ENCODE measurements at places on chromosomes 6 and 20.
A peak's percentile ranks its signal among the peaks of the same experiment; 100 is the strongest.

DNA sequence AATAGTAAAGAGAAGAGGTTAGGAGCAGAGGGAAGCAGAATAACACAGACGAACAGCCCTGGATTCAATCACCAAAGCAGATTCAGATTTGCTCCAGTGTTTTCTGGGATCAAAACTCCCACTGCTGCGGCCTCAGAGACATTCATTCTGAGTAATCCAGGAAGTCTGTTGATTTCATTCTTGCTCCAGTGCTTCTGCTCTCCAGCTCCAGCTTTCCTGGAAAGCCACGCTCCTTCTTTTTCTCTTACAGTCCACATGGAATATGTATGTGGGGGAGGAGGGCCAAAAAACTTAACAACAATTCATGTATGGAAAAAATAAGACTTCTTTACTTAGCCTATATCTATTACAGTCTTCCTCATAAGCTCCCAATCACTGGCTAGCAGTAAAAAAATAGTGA, 26.4 kb upstream of the UST start:
- DNase-seq: no peak

GRCh38 chr6:144548536-144548935, 263.4 kb downstream of the UTRN start:
- DNase-seq: no peak

DNA sequence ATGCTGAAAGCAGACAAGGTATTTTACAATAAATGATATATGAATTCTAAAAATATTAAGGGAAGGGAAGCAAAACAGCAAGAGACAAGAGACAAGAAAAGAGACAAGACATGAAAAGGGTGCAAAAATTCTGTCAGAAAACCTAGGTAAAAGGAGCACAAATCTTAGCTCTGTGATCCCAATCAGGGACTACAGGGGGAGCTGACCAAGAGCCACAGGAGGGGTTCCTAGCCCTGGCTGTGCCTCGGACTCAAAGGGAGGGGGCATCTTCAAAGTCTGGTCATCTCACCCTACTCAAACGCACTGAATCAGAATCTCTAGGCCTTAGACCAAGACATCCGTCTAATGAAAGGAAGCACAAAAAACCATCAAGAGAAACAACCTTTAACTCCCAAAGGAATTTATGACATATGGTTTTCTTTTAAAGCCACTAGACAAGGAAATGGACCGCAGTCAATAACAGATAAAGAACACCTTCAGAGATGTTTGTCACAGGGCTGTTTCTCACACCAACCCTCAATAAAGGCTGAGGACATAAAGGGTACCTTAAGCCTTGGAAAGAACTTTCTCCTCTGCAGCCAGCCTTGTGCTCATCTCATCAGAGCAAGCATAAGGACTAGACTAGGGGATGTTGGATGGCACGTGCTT, 130.4 kb upstream of the CDYL start:
- DNase-seq: no peak

DNA sequence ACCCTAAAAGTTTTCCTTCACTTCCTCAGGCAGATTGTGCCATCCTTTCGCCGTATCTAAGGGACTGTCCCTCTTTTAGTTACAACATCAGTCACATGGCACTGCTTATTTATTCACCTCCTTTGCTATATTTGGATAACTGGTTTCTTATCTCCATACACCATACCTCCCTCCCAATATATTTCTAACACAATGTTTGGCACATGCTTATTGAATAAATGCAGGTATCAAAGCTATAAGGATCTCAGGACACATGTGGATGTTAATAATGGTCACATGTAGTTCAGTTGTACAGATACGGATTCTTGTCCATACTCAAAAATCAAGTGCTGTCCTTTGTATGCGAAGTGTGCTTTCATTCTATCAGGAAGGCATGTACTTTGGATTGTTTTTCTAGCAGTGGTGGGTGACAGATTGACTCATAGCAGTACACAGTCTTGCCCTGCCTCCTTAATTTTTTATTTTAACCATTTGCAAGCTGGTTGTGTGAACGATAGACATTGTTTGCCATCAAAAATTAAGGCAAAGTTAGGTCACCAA, 407.1 kb upstream of the RUNX2 start:
- DNase-seq: no peak

DNA sequence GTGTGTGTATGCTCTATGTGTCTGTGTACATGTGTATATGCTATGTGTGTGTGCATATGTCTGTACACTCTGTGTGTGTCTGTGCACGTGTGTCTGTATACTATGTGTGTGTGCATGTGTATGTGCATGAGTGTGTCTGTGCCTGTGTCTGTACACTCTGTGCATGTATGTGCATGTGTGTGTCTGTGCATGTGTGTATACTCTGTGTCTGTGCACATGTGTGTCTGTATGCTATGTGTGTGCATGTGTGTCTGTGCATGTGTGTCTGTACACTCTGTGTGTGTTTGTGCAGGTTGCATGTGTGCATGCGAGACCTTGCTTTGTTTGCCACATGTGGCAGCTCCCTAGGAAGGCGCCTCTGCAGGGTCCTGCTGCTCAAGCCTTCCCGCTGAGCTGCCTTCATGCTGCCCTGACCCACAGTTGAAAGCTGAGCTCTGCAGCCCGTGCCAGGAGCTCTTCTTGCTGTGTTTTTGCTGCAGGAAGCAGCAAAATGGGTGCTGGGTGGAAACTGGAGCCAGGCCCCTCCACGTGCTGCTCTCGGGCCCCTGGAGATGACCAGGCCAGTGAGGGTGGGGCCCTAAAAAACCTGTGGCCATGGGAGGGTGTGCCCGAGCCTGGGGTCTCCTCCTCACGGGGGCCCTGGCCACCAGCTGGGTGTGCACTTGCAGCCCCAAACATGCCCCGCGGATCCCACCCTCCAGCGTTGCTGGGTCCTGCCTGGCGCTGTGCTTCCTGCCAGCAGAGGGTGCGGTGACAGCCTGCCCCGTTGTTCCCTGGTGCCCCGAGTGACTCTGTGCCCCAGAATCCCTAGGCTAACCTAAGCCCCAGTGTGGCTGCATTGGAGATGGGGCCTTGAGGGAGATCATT, 109.1 kb downstream of the DACT2 start:
- DNase-seq: no peak

DNA sequence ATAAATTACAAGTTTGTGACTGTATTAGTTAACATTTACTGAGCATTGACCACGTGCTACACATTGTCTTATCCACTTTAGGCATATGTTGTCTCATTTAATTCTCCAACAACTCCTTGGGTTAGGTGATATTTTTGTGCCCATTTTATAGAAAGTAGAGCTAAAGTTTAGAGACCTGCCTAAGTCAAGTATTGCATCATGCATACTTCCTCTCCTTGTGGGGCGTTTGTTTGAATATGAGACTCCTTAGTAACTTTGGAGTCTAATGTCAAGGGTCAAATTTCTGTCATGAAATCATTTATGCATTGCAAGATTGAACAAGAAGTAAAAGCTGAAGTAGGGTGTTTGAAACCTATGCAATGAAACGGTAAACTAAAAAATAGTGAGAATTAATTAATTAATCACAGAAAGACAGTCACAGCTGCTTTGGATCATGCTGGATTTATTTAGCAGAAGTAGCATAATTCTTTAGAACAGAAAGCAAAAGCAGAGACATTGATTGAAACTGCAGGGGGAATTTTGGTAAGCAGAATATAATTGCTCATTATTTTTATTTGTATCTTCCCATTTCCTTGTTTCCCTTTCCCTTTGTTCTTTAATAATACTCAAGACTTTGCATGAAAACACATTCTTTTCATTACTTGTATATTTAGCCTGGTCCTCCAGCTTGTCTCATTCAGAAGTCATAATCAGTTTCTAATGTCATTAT, 1374.4 kb upstream of the GJE1 start:
- no peak for DNase-seq

DNA sequence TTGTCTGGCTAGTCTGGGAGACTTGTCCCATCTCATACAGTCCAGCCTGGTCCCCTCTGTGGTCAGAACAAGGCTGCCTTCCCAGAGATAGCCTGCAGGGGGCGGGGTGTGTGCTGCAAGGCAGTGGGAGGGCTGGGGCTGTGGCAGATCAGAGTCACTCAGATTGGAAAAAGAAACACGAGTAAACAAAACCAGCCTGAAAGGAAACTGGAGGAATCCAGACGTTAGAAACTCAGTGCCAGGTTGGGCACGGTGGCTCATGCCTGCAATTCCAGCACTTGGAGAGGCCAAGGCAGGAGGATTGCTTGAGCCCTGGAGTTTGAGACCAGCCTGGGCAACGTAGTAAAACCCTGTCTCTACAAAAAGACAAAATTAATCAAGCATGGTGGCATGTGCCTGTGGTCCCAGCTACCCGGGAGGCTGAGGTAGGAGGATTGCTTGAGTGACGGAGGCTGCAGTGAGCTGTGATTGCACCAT, 20.2 kb downstream of the LEMD2 start:
- DNase-seq: peak; percentile 72

All from A172 (cell line).